ENCODE measurements at places on chromosomes 5 and 9.

- DNase-seq: no peak
Observed at GRCh38 chr5:134555890-134556311, 30.4 kb downstream of the JADE2 start.

- no peak for DNase-seq
Observed at GRCh38 chr9:137390553-137391410, 32.2 kb downstream of the EXD3 start.

- no peak for DNase-seq
Observed at GRCh38 chr5:102975045-102975444, 144.9 kb downstream of the GIN1 start.

- DNase-seq: no peak
Observed at GRCh38 chr9:127218818-127219217, 45.8 kb upstream of the GARNL3 start.

- DNase-seq: no peak
Observed at GRCh38 chr9:113919871-113920270, 43.8 kb downstream of the ZNF618 start.

DNA sequence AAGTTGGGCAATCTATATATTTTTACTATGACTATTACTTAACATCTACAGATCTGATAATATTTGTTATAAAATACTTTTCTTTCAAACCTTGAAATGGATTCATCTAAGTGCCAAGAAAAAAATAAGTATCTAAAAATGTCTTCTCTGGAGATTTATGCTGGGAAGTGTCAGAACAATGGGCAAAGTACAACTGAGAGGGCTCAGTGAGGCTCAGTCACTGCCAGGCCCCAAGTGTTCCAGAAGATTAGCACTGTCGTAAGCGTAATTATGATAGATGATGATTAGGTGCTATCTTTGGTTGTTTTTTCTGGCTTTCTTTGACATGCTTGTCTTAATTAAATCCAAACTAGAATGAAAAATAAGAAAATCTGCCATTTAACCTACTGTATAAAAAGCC is 72.2 kb upstream of the ADAMTS19 start:
- DNase-seq: no peak

DNA sequence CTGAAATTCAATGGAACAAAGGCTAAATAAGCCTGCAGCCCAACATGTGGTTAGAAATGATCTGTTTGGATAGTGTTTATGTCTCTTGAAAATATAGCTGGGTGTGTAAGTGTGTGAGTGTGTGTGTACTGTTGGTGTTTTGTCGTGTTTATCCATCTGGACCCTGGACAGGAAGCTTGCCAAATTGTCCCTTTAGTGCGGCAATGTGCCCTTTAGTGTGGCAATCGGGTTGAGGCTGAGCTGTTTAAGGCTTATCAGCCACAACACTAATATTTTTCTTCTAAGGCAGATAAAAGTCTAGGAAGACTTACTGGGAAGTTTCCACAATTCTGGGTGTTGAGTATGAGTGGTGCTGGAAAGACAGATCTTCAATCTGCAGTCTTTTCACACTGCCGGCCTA is 180.2 kb downstream of the YTHDC2 start:
- no peak for DNase-seq

- no peak for DNase-seq
Observed at GRCh38 chr5:61631438-61631941, 299.4 kb downstream of the ZSWIM6 start.

GRCh38 chr9:126326228-126327005 is at the start of gene MVB12B:
TSS of gene MVB12B (plus strand) at chr9:126326829. CDS start at chr9:126326930, 101 bp downstream.
- no peak for DNase-seq

- no peak for DNase-seq
Observed at GRCh38 chr5:178322736-178323540, 90.3 kb upstream of the PHYKPL start.

DNA sequence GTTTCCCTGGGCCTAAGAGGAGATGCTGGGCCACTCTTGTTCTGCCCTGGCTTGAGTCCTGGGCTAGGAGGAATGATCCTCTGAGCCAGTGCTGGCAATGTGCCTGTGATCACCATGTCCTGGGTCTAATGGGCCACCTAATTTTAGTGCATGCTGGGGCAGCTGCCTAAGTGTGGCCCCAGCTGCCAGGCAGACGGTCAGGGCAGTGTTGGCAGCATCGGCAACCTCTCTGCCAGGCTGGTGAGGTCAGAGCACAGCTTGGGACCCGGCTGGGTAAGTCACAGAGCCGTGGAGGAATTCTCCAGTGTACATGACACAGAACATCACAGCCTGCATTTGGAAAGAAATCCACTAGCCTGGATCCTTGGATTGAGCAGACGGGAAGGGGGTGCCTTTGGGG is 21.4 kb upstream of the PITX1 start:
- DNase-seq: no peak

- DNase-seq: no peak
Observed at GRCh38 chr9:122498883-122499288, 11.7 kb upstream of the OR1J2 start.

DNA sequence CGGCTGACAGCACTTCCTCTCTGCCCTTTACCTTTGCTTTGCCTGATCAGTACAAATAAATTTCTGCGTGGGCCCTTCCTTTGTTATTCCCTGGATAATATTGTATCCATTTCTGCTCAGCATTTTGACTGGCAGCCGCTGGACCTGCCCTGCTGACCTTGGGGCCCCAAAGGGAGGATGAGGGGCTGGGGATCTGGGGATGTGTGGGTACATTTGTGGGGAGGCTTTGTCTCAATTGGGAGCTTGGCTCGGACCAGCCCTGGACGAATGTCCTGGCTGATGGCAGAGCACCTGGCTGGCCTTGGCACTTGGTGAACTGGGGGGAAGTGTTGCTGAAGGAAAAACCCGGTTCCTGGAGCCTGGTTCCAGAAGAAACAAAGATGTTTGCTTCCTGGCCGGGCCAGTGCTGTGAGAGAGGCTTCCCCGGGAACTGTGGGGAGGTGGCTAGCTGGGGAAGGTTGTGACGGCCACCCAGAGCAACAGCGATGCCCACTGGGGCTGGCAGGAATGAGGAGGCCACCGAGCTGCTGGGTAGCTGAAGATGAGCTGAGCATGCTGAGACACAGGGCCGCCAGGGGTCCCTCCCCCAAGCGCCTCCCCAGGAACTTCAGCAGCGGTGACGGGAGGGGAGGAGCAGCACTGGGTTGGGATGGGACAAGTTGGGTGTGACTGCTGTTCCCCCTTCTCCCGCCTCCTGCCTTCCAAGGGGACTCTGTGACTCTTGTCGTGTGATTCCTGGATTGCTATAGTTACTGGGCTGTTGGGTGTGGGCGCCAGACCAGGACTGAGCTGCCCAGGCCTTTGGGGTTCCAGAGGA is 8.4 kb downstream of the LMX1B start:
- no peak for DNase-seq

- DNase-seq: no peak
Observed at GRCh38 chr9:87628346-87628745, 97.6 kb upstream of the CTSL start.

DNA sequence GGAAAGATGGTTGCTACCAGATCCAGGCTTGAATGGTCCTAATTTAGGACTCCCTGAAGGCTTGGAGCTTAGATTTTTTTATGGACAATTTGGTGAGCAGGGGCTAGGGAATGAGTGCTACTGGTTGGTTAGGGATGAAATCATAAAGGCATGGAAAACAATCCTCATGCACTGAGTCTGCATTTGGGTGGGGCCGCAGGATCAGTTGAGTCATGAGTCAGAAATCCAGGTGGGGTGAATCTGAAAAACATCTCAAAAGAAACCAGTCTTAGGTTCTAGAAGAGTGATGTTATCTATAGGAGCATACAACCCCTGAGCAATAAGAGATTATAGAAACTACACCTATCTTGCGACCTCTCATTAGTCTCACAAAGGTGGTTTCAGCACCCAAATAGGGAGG is 300.0 kb downstream of the KIF4B start:
- no peak for DNase-seq

DNA sequence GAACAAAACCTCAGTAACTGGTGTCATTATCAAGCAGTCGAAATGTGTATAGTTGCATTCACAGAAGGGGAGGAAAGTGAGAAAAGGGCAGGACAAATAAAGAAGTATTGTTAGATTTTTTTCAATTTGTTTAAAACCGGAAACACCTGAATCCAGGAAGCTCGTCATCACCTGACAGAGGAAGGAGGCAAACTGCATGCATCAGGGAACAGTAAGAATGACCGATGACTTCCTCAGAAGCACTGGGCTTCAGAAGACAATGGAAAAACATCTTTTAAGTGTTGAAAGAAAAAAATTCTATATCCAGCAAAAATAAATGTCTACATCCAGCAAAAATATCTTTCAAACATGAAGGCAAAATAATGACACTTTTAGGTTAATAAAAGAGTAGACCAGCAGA is 29.5 kb downstream of the PLEKHG4B start:
- no peak for DNase-seq

GRCh38 chr9:112726428-112726827 is 8.5 kb upstream of the INIP start:
- DNase-seq: no peak

- DNase-seq: no peak
Observed at GRCh38 chr9:91148306-91148705, 213.4 kb downstream of the AUH start.

- DNase-seq: no peak
Observed at GRCh38 chr9:91103931-91104330, 257.8 kb downstream of the AUH start.

DNA sequence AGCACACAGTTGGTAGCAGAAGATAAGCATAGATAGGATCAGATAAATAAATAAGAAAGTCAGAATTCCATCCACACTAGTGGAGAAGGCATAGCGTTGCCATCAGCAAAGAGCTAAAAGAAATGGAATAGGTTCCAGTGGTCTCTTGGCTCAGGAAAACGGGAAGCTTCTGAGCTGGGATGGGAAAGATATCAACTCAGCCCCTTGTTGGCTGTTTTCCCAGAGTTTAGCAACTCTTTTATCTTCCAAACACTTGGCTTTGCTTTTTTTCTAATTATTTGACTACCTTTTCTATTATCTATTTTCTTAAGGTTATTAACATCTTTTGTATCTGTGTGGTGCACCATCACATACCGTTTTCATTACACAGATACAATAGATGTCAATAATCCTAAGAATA is 445.7 kb upstream of the TRPC7 start:
- no peak for DNase-seq

GRCh38 chr5:135133698-135134515 is 99.9 kb upstream of the PITX1 start:
- no peak for DNase-seq

Data from muscle of arm (tissue), 14 donors.